Esophagus squamous epithelium (tissue), 5 donors: ENCODE measurements at places on chromosomes 1 and 21.

DNA sequence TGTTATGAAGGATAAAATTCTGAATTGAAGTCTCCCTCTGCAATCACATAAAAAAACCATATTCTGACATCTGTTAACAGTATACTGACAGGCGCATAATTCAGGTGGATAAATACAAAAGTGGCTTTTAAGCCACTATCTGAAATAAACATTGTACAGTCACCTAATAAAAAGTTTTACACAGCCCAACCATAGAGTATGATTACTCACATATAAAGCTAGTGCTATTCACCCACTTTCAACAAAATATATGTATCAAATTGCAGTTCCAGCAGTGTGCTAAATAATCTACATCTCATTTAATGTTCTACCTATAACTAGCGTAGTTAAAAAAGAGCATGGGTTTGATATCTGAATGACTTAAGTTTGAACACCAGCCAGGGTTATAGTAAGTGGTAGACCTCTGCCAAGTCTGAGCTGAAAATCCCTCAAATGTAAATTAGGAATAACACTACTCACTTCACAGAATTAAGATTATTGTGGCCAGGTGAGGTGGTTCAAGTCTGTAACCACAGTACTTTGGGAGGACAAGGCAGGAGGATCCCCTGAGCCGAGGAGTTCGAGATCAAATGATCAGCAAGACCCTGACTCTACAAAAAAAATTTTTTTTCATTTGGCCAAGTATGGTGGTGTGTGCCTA is 3.9 kb downstream of the EGLN1 start:
- DNase-seq: no peak

DNA sequence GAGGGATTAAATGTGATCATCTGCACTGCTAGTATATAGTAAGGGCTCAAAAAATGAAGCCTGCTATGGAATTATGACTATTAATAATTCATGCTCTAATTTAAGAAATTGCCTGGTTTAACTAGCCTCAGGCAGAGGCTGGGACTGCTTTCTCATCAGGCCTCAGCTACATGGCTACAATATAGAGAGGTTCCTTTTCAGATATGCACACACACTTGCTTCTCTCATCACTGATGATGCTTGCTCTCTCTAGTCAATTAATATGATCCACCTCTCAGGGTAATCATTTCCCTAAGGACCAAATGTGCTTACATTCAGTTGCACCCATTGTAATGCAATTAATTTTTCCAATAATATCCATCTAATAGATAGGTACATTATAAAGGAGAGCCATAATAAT is 324.9 kb upstream of the ST6GALNAC5 start:
- DNase-seq: no peak

DNA sequence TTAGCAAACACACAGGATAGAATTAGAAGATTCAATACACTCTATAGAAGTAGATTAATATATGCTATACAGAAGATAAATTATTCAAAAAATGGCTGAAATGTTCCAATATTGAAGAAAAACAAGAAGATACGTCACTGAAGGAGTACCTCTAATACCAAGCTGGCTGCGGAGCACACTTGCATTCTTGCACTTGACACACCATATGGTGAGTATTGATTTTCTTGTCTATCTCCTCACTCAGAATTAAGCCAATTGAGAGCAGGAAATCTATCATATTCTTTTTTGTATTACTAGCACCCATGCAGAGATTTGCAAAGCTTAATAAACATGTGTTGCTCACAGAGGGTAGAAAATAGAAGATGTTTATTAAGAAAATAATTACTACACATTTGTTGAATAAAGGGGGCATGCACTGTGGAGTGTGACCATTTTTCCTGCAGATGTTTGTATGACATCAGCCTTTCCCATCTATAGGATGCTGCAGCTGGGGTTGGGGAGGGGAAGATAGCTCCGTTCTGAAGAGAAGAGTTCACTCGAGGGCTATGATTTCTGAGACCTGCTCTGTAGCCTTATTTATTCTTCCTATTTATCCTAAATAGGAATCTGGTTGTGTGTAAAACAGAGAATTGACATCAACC is 318.1 kb downstream of the HHIPL2 start:
- DNase-seq: no peak

DNA sequence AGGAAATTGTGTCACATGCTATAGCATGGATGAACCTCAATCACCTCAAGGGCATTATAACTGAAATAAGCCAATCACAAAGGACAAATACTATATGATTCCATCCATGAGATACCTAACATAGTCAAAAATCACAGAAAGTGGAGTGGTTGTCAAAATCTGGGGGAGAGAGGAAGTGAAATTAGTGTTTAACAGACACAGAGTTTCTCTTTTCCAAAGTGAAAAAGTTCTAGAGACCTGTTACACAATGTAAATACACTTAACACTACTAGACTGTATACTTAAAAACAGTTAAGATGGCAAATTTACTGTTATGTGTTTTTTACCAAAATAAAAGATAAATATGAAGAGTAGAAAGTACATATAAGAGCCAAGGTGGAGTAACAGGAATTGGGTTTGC is 31.8 kb downstream of the ZNF644 start:
- DNase-seq: no peak

GRCh38 chr1:17066361-17067068 is 12.7 kb upstream of the SDHB start:
- no peak for DNase-seq

DNA sequence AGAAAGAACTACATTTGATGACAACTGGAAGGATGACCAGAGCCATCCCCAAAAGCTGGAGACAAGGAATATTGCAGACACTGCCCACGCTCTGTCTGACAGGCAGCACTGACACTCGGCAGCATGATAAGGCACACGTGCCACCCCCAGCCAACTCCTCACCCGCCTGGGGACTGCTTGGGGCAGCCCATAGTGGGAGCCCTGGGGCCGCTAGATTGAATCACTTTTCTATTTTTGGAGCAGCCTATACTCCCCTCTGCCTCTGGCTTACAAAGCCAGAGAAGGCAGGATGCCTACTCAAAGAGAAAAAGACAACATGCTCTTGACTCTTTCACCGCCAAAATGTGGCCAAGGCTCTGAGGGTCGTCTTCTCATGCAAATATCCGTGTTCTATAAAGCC is 1.3 kb downstream of the SMG5 start:
- DNase-seq: no peak

GRCh38 chr1:246875041-246876026 is 56.4 kb downstream of the AHCTF1 start:
- DNase-seq: no peak
